ENCODE measurements at places on chromosomes 7 and 10.

GRCh38 chr10:11775412-11775811 is 33.2 kb downstream of the ECHDC3 start:
- DNase-seq, result no peak

DNA sequence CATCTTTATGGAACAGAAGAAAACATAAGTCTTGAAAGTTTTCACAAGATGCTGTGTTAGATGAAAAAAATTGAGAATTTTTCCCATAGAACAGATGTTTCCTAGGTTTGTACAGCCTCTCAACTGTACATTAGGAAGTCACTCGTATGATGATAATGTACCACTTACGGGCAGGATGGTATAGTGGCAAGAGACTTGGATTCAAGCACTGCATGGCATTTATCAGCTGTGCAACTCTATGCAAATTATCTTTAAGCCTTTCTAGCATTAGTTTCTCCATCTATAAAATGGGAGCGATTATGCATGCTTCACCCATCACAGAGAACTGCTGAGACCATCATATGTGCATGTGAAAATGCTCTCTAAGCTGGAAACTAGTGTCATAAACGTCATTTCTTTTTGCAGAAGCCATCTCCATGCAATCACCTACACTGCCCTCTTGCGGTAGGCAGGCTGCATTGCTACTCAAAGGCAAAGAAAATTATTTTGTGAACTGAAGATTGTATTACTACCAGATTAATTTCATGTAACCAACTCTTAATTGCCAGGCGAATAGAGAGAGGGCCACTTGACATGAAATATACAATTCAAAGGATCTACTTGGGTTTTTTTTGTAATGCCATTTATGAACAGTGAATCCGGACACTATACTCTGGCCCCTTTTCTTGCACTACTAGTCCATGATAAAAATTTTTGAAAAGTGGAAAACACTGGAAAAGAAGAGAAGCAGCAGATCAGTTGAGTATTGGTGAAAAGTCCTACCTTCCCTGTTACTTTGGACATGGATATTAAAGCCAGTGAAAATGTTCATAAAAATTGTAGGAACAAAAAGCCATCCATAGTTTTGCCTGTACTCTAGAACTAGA is 102.3 kb downstream of the JAZF1 start:
- DNase-seq, result peak; percentile 71

DNA sequence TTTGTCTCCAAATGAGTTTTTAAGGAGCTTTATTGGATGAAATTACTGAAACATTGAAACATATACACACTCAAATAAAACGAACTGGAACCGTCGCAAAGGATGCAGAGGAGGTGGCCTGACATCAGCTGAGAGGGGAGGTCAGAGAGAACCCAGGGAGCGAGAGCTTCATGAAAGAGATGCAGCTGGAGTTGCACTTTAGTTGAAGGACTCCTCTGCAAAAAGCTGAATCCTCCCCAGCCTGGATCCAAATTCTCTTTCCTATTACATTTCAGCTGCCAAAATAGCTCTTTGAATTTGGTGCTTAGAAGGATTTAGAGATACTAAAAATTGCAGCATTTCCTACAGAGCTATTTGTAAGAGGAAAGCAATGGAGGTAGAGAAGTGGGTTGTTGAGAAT is 140.0 kb upstream of the DPP6 start:
- DNase-seq, result no peak

DNA sequence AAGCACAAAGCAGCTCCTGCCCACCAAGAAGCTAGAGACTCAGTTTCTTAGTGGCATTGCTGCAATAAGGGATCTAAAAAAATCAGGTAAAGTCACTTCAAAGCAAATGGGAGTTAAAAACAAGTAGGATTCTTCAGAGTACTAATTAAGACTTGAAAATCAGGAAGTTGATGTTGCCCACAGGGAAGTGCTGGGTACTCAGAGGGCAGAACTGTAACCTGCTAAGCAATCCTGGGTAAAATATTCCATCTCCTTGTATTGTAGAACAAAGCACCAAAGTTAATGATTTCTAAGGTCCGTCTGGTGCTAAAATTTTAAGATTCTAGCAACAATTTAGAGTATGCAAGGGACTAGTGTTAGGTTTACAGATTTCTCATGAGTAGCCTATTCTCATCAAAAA is 8.3 kb downstream of the PEX1 start:
- DNase-seq, result no peak

DNA sequence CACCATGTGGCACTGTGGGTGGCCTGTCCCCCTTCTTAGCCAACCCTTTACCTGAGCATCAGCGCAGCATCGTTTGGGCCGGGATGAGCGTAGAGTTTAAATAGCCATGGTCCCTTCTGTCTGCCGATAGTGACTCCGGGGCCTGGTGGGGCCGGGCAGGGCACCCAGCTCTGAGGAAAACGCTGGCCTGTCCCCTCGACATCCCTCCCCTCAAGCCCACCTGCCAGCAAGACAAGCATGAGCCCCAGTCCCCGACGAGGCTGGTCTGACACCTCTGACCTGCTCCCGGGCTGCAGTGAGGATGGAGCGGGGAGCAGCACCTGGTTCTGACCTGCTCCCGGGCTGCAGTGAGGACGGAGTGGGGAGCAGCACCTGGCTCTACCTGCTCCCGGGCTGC is 31.1 kb upstream of the CNPY1 start:
- DNase-seq, result no peak

DNA sequence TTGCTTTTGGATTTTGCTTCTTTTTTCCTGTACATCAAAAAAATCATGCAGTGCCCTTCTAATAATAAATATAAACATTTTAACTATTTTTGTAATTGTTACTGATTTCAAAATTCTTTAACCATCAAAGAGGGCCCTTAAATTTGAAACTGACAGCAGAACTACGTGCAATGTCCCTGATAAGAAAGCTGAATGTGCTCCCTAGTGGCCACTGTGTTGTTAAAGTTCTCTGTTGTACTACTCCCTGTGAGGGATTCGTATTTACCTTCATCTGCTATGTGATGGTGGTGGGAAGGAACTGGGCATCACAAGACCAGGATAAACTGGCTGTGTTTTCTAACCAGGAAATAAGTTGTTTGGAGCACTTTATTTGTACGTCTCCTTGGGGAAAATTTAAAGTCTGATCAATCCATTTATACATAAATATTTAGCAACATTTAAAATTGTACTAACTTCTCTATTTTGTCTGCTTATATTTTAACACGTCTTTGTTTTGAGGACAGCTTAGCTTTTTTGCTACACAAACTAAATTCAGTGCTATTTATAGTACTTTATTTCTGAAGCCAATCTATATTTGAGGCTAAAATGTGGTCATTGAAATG is 322.4 kb downstream of the HGF start:
- no peak for DNase-seq

DNA sequence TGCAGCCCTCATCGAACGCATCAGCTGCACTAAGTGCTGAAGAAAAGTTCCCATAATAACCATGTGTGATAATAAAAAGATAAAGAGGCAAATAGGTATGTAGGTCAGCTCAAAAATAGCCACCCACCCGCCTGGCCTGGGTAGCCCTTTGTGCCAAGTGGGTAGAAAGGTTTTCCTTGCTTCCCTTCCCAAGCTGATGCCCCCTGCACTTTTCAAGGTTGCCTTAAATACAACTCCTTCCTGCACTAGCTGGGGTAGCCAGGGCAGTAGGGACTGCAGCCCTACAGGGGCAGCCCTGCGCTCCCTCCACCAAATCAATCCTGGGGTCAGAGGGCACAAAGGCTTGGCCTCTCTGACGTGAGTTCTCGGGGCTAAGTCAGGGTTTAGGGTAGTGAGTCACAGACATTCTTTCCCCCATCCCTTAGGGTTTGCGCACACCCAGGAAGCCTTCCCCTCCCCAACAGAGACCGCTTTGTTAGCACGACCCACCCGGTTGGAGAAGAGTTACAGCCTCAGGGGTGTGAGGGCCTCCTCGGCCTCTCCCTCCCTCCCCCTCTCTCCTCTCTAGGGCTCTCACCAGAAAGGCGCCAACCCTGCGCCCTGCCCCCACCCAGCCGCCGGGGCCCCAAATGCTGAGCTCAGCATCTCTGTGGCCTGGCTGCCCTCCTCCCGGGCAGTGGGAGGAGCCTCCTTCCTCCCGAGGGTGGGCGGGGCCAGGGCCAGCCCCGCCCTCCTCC is 13.3 kb upstream of the DDIT4 start:
- peak; percentile 96 for DNase-seq

DNA sequence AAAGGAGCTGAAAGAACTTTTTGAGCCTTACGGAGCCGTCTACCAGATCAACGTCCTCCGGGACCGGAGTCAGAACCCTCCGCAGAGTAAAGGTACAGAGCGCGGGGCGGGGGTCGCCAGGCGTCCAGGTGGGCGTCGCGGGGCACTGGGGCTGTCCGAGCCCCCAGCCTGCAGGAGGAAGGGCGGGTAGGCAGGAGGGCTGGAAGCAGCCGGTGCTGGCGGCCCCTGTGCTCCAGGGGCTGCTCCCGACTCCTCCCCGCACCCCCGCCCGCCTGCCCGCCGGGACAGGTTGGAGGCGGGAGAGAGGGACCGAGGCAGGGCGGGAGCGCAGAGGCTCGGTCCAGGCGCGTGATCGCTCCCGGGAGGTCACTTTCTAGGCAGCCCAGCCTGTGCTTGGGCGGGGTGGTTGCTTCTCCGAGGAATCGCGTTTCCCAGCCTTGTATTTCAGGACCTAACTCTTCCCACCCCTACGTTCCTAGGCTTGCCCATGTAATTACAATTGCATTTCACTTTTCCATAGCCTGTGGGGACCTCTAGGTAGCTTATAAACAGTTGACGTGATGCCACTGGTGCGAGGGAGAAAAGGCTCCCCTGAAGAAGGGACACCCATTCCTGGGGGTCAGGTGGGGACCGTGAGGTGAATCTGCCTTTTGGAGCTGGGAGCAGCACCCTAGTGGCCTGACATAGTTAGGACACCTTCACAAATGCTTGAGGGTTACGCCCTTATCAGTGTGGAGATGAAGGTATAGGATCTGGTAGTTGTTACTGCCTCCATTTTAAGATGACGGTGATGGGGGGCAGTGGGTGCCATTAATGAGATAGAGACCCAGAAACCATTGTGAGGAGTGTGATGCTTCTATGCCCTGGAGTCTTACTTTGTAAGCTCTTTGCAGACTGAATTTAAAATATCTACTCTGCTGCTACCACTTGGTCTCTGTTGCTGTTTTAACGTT is 148.2 kb downstream of the CELF2 start:
- peak; percentile 94 for DNase-seq

DNA sequence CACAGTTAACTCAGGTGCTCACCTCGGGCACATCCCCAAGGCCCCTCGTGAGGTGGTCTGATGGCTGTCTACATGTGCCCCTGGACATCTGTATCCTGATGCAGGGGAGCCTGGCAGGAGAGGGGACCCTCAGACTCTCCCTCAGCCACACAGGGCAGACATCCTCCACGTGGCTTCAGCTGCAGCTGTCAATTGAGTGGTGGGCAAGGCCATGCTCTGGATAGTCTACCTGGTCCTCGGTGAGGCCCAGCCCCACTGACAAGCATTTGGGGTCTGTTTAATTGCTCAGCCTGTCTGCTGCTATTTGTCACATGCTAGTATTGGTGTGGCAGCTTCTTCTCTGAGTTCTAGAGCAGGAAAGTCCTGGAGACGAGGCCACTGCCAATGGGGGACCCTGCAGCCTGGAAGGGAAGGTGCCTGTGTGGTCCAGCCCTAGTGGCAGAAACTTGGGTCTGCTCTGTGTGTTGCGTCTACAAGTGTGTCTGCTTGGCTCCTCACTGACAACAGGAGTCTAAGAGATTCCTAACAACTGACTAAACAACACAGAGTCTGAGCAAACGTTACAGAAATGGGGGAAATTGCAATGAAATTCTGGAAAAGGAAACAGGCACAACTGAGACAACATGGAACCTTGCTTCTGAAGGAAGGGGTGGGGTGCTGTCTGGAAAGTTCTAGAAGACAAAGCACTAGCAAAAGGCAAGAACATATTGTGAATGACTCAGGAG is 59.3 kb upstream of the IGFBP3 start:
- no peak for DNase-seq

- DNase-seq, result peak; percentile 55
These were observed 6.3 kb upstream of the IL2RA start for GRCh38 chr10:6068422-6068821.

- no peak for DNase-seq
These were observed 61.0 kb downstream of the MET start for GRCh38 chr7:116732788-116733694.

DNA sequence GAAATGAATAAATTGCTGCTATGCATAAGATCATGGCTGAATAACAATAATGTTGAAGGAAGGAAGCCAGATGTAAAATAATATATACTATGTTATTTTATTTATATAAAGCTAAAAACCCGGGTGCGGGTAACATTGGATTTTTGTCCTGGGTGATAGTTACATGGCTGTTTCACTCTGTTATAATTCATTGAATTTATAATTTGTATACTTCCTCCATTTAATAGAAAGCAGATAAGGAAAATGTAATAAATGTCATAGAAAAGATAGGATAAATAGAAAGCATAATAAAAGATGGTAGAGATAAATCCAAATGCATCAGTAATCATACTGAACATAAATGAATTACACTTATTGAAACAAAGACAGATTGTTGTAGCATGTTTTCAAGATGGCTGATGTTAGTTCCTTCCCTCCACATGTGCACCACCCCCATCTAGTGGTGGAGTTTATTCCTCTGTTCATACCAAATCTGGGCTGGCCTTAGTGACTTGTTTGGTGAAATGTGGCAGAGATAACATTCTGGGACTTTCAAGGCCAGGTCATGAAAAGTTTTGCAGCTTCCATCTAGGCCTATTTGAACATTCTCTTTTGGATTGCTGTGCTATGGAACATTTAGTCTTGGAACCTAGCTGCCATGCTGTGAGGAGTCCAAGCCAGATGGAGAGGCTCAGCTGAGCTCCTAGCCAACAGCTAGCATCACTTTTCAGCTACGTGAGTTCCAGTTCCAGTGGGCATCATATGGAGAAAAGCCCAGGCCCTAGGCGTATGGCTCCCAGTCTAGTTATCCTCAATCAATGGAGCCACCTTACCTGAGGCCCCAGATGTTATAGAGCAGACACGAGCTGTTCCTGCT is 46.9 kb downstream of the AHCYL2 start:
- peak; percentile 80 for DNase-seq

GRCh38 chr10:19077276-19077675 is 28.7 kb downstream of the MALRD1 start:
- no peak for DNase-seq

GRCh38 chr10:100774223-100774622 is 28.8 kb downstream of the PAX2 start:
- DNase-seq, result no peak

DNA sequence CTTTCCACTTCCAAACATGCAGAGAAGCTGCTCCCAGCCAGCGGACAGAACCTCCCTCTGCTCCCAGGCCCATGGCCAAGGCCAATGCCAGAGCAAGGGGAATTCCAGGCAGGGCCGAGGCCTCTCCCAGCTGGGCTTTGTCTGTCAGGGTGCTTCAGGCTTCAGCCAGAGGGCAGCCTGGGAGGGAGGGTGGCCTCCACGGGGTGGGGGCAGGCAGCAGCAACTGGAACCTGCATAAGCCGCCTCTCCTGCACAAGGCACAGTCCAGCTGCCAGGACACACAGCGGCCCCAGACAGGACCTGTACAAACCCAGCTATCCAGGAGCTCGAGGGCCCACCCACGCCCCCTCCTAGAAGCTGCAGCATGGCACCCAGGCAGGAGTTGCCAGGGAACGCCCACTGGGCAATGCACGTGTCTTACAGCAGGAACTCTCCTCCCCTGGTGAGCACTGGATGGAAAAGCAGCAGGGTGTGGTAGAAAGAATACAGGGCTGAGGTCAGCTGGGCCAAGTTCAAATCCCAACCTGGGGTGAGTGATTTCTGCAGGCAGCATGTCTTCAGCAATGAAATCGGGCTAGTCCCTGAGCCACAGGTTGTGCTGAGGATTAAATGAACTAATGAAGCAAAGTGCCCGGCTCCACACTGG is 7.6 kb downstream of the FAM53B start:
- DNase-seq, result no peak

All from activated CD4-positive, alpha-beta T cell treated with anti-CD3 and anti-CD28 coated beads, Interleukin-10, Interleukin-2, amounts not matched to agents 100 ng/mL and 50 ng/mL, durations not matched to agents 16 hours and 8 hours (primary cell).